Glutamatergic neuron (in vitro differentiated cells): ENCODE measurements at places on chromosomes 11 and 22. TPM values are rescaled to one million over a fixed set of nuclear protein-coding genes. Genes with fewer than 3 reads are reported as not detected.
A peak's percentile ranks its signal among the peaks of the same experiment; 100 is the strongest.

BEST1 gene
- 4.6 TPM for total RNA-seq

GRM5 gene
- total RNA-seq = not detected

RBMXL2 gene
- total RNA-seq = not detected

PRAME gene
- 1.9 TPM for total RNA-seq

OPCML gene
- 0.61 TPM for total RNA-seq

NAALADL1 gene
- total RNA-seq = 1.6 TPM

LIPT2 gene
- 2.5 TPM for total RNA-seq

NPTXR gene
- total RNA-seq = 9.2 TPM

FAM180B gene
- not detected for total RNA-seq

GRCh38 chr11:96307776-96308140 lies 35.2 kb downstream of the MAML2 start:
- no peak for DNase-seq

- no peak for DNase-seq
These were observed 108.8 kb downstream of the MPPED1 start for GRCh38 chr22:43520632-43521039.

- no peak for DNase-seq
These were observed 16.9 kb upstream of the RELT start for GRCh38 chr11:73359341-73359740.

GRCh38 chr22:24833881-24834495 lies 28.0 kb downstream of the SGSM1 start:
- no peak for DNase-seq

DNA sequence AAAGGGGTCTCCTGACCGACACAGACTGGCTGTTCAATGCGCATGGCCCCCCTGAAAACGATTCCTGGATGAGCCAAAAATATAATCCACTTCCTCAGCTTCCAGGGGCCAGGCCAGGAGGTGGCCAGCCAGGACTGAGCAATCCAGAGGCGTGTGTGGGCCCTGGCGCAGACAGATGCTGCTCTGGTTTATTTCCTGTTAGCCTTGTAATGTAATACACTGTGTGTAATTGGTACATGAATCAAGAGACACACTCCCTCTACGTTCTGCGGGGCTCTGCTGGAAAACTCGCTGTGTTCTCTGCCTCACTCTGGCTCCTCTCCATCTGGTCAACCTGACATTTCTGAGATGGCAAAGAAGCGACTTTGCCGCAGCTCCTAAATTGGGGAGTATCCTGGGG lies 26.3 kb upstream of the ISX start:
- DNase-seq = no peak

- DNase-seq = no peak
These were observed 106.6 kb upstream of the GALNT18 start for GRCh38 chr11:11728386-11728785.

GRCh38 chr11:12223771-12224536 lies 113.6 kb downstream of the MICAL2 start:
- DNase-seq = no peak

DNA sequence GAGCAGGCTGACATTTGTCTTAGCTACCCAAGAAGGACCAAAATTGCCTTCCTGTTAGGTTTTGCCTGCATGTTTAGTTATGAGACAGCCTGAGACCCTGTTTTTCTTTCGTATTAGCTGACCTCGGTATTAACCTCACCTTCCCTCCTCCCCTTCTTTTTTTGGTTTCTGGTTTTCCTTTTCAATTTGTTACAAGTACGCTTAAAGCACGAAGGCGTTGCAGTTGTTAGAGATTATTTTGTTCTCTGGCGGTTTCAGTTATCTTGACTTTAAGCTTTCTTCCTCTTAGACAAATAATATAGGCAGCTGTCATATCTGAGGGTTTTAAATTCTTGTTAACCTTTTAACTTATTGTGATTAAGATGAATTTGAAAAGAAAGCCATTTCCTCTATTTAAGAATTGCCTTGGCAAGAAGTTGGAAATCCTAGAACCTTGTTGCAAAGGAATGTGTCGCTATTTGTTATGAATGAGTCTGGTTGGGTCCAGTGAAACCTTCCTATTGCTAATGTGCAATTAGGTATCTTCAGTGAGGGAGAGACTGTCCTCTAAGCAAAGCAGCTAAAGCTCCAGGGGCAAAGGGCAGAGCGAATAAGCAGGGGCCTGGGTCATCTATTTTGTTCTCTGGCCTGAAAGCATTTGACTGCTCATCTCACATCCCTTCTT lies 45.7 kb downstream of the PACS1 start:
- DNase-seq = no peak

GRCh38 chr11:95796501-95796900 lies 6.2 kb downstream of the CEP57 start:
- DNase-seq = no peak

- DNase-seq = no peak
These were observed 301.8 kb upstream of the MTNR1B start for GRCh38 chr11:92667486-92668152.

DNA sequence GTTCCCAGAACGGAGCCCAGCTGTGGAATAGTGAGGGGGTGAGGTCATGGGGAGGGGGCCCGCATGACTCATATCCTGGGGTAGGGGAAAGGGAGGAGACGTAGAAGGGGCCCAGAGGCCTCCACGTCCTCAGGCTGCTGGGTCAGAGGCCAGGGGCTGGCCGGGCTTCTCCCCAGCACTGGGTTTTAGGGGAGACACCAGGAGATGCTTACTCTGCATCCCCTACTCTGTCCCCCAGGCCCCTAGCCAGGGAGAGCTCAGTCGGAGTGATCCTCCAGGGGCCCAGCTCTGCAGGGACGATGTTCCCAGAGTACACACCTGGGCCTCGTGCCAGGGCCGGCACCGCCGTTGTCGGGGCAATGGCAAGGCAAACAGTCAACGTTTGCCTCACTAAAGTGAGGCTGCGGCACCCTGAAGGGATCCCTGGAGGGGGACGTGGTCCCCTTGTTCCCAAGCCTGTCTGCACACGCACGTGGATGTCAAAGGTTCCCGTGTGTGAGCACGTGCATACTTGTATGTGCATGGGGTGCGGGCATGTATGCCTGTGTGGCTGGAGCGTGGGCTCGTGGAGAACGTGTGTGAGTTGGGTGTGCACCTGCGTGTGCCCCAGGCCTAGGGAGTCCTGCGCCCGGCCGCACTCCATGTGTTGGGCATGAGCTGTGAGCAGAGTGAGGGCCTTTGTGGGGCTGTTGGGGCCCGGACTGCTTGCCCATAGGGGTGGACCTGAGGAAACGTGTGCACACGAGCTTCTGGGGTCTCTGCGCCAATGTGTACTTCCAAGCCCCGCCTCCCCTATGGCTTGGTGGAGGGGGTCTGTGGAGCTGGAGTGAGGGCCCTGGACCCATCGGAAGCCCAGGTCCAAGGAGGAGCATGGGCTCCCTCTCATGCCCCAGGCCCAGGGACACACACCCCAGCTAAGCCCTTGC lies 14.2 kb downstream of the PRR33 start:
- DNase-seq = peak; percentile 9

DNA sequence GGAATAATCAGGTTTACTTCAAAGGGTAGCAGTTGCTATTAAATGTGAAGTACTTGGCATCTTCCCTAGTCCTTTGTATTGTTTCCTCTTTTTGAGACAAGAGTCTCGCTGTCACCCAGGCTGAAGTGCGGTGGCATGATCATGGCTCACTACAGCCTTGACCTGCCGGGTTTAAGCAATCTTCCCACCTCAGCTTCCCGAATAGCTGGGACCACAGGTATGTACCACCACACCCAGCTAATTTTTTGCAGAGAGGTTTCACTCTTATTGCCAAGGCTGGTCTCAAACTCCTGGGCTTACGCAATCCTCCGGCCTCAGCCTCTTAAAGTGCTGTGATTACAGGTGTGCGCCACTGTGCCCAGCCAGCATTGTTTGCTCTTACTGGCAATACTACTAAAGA lies 36.2 kb upstream of the RAPSN start:
- no peak for DNase-seq
